ENCODE measurements at places on chromosomes 1 and 21. TPM values are rescaled to one million over a fixed set of nuclear protein-coding genes. Genes with fewer than 3 reads are reported as not detected.

The ETNK2 gene
- 0.37 TPM for total RNA-seq

The SLAMF9 gene
- total RNA-seq: 1.2 TPM

The KRTAP12-4 gene
- not detected for total RNA-seq

The S100B gene
- 0.12 TPM for total RNA-seq

The KRTAP10-9 gene
- total RNA-seq: not detected

The CFAP107 gene
- not detected for total RNA-seq

The PPIAL4G gene
- total RNA-seq: 0.06 TPM

The RAB7B gene
- total RNA-seq: 7.5 TPM

The APCS gene
- not detected for total RNA-seq

All from aortic smooth muscle cell (primary cell).